ENCODE measurements at places on chromosomes 16 and 17. TPM values are rescaled to one million over a fixed set of nuclear protein-coding genes. Genes with fewer than 3 reads are reported as not detected.

Gene TMEM238L
- total RNA-seq: not detected

Gene CASKIN1
- 2.2 TPM for total RNA-seq

Gene AKAP10
- 38.4 TPM for total RNA-seq

Gene PYY
- total RNA-seq: not detected

Gene ZMYND15
- total RNA-seq: not detected

Gene TMC8
- 231 TPM for total RNA-seq

Gene ZNF200
- total RNA-seq: 13.1 TPM

Gene ACE
- total RNA-seq: not detected

Gene NDRG4
- total RNA-seq: 1.7 TPM

Gene KCNJ16
- not detected for total RNA-seq

Gene ARL17A
- total RNA-seq: 21.3 TPM

Gene CTRB1
- total RNA-seq: not detected

Gene PRSS22
- not detected for total RNA-seq

Gene ITPRIPL2
- 57.6 TPM for total RNA-seq

Gene CMTM2
- total RNA-seq: 0.95 TPM
